ENCODE measurements at places on chromosomes 4 and X.

- no peak for DNase-seq
These were observed 969.5 kb upstream of the NDST4 start for GRCh38 chr4:116082808-116083366.

- no peak for DNase-seq
These were observed 11.1 kb upstream of the RPL39 start for GRCh38 chrX:119802546-119802945.

- peak; percentile 59 for DNase-seq
These were observed 3.5 kb upstream of the CDKL2 start for GRCh38 chr4:75633846-75634245.

GRCh38 chr4:97016186-97016907, 1126.9 kb downstream of the STPG2 start:
- DNase-seq, result no peak

GRCh38 chr4:81954271-81954670, 419.5 kb downstream of the HNRNPD start:
- no peak for DNase-seq

GRCh38 chr4:70993181-70994068, at the start of gene DCK:
TSS of gene DCK (plus strand) at chr4:70993649. CDS start at chr4:70993836, 187 bp downstream.
- peak; percentile 81 for DNase-seq

DNA sequence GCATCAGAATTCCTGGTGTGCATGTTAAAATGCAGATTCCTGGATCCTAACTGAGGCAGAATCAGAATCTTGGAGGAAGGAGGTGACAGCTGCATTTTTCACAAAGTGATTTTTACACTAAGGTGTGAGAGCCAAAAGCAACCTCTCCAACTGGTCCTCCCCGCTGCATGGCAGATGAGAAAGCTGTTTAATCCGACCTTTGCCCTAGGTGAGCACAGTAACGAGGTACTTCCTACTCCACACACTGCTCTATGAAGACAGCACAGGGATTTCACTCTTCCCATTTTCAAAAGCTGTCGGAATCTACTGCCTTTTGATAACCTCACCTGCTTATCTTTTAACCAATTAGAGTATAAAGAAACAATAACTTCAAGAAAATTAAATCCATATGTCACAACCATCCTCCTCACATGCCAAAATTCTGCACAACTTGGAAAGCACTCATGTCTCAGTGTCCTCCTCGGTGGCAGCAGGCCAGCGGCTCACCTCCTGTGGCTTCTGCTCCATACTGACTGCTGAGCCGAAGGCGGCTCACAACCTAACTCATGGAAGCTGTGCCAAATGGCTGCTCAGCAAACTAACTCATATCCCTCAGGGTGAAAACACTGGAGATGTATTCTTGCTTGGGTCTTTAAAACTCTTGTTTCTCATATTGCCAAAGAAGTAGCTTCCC, 3.6 kb downstream of the CASP6 start:
- no peak for DNase-seq

DNA sequence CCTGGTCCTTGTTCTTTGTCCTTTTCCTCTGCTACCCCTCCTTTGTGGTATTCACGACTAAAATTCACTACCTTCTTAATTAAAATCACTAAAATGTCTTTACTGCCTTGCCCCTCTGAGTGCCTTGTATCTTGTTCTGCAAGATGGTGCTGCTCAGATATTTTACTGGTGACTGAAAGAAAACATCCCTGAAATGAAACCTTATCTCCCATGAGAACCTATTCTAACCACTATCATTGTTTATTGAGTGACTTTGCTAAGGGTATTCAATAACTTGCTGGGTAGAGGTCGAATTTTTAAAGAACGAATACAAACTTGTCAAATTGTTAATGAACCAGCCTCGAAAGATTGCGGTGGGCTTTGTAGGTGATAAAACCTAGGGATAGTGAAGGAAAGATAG, 52.8 kb downstream of the SPRY1 start:
- DNase-seq, result no peak

GRCh38 chr4:174444390-174444789, 77.9 kb downstream of the HPGD start:
- DNase-seq, result no peak

- DNase-seq, result no peak
These were observed 135.8 kb downstream of the HS6ST2 start for GRCh38 chrX:132822634-132823012.

DNA sequence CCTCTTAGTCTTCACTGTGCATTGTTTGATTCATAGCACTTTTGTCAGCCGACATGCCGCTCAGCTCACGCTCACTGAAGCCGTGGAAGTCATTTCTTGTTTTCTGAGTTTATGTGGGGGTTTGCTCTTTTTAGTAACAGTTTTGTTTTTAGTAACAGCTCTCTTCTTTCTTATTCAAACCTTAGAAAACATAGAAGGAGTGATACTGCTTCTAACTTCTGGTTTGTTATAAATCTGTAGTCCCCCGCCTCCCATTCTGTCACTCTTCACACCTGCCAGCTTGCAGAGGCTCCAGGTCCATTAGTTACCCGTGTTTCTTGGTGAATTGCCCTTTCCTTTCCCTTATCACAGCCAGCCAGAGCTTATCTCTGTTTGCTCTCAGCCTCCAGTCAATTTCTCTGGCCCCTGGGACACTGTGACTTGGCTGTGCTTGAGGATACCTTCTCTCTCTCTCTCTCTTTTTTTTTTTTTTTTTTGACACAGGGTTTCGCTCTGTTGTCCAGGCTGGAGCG, 50.5 kb downstream of the GRK4 start:
- DNase-seq, result no peak
